ENCODE measurements at places on chromosomes 1 and 21.

GRCh38 chr1:207139616-207140015 is 35.6 kb downstream of the C4BPA start:
- H3K27me3 ChIP-seq: no peaks in the 10 kb centered on the region
- no peak overlapping the region for H3K27ac ChIP-seq
- H3K36me3 ChIP-seq: no peaks in the 10 kb centered on the region
- no peak for DNase-seq

DNA sequence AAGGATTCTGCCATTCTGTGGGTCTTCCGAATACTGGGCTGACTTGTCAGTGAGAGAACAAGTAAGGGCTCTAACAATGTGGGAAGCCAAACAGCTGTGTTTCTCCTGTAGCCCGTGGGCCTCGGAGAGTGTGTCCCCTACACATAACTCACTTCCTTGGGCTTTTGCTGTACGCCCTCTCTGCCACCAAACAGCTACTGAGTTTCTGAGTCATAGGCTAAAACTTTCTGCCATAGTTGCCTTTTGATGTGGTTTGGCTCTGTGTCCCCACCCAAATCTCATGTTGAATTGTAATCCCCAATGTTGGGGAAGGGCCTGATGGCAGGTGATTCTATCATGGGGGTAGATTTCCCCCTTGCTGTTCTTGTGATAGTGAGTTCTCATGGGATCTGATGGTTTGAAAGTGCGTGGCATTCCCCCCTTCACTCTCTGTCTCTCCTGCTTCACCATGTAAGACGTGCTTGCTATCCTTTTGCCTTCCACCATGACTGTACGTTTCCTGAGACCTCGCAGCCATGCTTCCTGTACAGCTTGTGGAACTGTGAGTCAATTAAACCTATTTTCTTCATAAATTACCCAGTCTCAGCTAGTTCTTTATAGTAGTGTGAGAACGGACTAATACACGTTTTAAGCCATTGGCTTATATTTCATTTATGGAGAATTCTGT is 194.8 kb upstream of the HMCN1 start:
- peaks cover 29% of the 10 kb centered on the region for H3K4me1 ChIP-seq
- no peaks in the 10 kb centered on the region for H3K36me3 ChIP-seq
- no peak for DNase-seq
- no peaks in the 10 kb centered on the region for H3K27me3 ChIP-seq

GRCh38 chr1:155531624-155532023 is 31.0 kb downstream of the ASH1L start:
- no peaks in the 10 kb centered on the region for H3K27me3 ChIP-seq
- DNase-seq: no peak
- no peaks in the 10 kb centered on the region for H3K36me3 ChIP-seq
- no peak overlapping the region for H3K4me3 ChIP-seq
- H3K27ac ChIP-seq: no peak overlapping the region

GRCh38 chr1:202958544-202959275 is 598 bp upstream of the ADIPOR1 start:
- no peak overlapping the region for H3K27ac ChIP-seq
- H3K27me3 ChIP-seq: no peaks in the 10 kb centered on the region
- H3K36me3 ChIP-seq: peaks cover under 1% of the 10 kb centered on the region
- H3K4me3 ChIP-seq: peak overlapping the region; percentile 98
- peak; percentile 32 for DNase-seq

DNA sequence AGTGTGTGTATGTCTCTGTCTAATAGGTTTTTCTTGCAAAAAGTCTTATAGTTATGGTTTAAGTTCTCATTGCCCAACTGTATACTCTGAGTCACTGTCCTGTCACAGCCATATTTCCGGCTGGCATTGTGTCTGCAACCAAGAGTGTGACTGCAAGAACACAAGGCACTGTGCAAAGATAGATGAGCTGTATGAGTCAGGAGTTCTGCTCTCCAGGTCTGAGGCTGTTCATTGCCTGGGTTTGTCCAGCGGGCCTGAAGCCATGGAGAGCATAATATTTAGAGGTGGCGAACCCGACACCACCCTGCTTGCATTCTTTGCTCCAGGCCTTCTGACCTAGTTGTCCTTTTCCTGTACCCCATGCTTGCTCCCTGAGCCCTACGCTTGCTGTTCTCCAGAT is 50.9 kb upstream of the CNIH3 start:
- H3K27ac ChIP-seq: no peak overlapping the region
- no peak for DNase-seq
- no peak overlapping the region for H3K4me3 ChIP-seq

DNA sequence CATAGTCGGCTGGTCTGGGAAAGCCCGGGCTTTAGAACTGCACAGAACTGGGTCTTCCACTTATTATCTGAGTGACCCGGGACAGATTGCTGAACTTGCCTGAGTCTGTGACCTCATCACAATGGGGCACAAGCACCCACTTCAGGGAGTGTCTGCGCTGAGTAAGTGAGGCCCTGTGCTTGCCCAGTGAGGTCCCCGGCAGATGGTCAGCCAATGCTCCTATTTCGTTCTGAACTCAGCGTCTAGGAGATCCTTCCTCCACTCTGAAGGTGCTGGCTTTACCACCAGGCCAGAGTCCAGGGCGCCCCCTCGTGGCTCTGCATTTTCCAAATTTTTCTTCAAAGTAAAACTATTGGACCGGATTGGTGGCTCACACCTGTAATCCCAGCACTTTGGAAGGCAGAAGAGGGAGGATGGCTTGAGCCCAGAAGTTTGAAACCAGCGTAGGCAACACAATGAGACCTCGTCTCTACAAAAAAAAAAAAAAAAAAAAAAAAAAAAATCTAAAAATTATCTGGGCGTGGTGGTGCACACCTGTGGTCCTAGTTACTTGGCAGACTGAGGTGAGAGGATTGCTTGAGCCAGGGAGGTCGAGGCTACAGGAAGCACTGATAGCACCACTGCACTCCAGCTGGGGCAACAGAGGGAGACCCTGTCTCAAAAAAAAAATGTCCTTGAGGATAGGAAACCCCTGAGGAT is 61.7 kb downstream of the FCRL5 start:
- no peaks in the 10 kb centered on the region for H3K36me3 ChIP-seq
- no peak overlapping the region for H3K4me3 ChIP-seq
- no peaks in the 10 kb centered on the region for H3K4me1 ChIP-seq

DNA sequence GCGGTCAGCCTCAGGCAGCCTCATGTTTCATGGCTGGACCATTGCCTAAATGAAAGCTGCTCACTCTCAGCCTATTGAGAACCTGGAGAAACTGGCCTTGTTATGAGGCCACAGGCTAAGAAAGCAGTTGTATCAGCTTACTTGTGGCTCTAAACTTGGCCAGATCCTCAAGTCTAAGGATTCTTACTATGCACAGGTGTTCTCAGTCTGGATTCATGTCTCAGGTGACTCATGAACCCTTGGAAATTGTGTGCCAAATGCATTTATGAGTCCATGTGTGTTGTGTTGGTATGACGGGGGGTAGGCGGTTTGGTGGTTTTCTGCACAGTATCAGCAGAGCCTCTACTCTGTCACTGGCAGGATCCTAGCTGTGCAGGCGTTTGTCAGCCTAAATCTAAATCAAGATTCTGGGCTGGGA is 90.4 kb downstream of the ROR1 start:
- no peaks in the 10 kb centered on the region for H3K27me3 ChIP-seq
- H3K4me1 ChIP-seq: peaks cover 36% of the 10 kb centered on the region
- no peak overlapping the region for H3K27ac ChIP-seq
- no peaks in the 10 kb centered on the region for H3K36me3 ChIP-seq

- DNase-seq: no peak
- H3K27ac ChIP-seq: no peak overlapping the region
- no peaks in the 10 kb centered on the region for H3K4me1 ChIP-seq
- no peaks in the 10 kb centered on the region for H3K36me3 ChIP-seq
Measured at GRCh38 chr1:17837233-17838030, 82.3 kb downstream of the ACTL8 start.

- no peak overlapping the region for H3K4me3 ChIP-seq
- H3K27ac ChIP-seq: no peak overlapping the region
- no peaks in the 10 kb centered on the region for H3K4me1 ChIP-seq
- no peaks in the 10 kb centered on the region for H3K36me3 ChIP-seq
- no peaks in the 10 kb centered on the region for H3K27me3 ChIP-seq
- no peak for DNase-seq
Measured at GRCh38 chr21:18636897-18637296, 233.3 kb upstream of the TMPRSS15 start.

- H3K4me3 ChIP-seq: no peak overlapping the region
- no peaks in the 10 kb centered on the region for H3K4me1 ChIP-seq
- no peaks in the 10 kb centered on the region for H3K27me3 ChIP-seq
- H3K27ac ChIP-seq: no peak overlapping the region
Measured at GRCh38 chr1:18868801-18869424, 9.5 kb upstream of the TAS1R2 start.

DNA sequence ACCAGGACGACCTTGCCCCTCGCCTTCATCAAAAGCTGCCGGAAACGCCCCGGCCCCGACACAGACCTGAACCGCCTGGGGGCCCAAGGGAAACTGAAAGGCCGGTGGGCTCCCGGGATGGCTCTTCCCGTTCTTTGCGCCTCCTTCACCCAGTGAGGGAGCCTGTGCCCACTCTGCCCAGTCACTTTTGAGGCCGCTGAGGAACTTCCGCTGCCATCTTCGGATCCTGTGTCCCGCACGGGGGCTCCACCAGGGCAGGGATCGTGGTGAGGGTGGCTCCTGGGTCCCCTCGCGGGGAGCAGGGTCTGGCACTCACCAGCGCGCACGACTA is 104.0 kb downstream of the PPIAL4G start:
- H3K27ac ChIP-seq: 0 out of 2 replicates have a peak overlapping the region, but pooled peaks have one; percentile 45
- peaks cover 7% of the 10 kb centered on the region for H3K4me1 ChIP-seq
- peak; percentile 78 for DNase-seq
- H3K36me3 ChIP-seq: no peaks in the 10 kb centered on the region
- H3K27me3 ChIP-seq: peaks cover 13% of the 10 kb centered on the region

- DNase-seq: no peak
- no peak overlapping the region for H3K4me3 ChIP-seq
- H3K27ac ChIP-seq: no peak overlapping the region
- H3K4me1 ChIP-seq: no peaks in the 10 kb centered on the region
Measured at GRCh38 chr1:83964153-83964552, 34.8 kb downstream of the TTLL7 start.

DNA sequence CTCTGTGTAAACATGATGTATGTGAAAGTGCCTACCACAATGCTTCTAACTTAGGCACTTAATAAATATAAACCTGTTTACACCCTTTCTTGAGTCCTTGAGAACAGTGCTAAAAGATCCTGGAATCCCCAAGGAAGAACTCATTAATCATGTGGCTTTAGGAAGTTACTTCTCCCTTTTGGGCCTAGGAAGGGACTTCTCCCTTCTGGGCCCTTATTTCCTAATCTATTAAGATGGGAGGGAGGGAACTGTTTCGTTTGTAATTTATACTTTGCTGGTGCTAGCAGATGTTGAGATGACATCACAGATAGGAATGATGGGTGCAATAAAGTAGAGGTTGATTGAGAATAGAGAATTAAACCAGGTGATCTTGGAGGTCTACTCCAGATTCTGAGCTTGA is 1.2 kb downstream of the BTF3L4 start:
- peaks cover 19% of the 10 kb centered on the region for H3K36me3 ChIP-seq
- no peaks in the 10 kb centered on the region for H3K27me3 ChIP-seq
- H3K27ac ChIP-seq: peak overlapping the region; percentile 95

DNA sequence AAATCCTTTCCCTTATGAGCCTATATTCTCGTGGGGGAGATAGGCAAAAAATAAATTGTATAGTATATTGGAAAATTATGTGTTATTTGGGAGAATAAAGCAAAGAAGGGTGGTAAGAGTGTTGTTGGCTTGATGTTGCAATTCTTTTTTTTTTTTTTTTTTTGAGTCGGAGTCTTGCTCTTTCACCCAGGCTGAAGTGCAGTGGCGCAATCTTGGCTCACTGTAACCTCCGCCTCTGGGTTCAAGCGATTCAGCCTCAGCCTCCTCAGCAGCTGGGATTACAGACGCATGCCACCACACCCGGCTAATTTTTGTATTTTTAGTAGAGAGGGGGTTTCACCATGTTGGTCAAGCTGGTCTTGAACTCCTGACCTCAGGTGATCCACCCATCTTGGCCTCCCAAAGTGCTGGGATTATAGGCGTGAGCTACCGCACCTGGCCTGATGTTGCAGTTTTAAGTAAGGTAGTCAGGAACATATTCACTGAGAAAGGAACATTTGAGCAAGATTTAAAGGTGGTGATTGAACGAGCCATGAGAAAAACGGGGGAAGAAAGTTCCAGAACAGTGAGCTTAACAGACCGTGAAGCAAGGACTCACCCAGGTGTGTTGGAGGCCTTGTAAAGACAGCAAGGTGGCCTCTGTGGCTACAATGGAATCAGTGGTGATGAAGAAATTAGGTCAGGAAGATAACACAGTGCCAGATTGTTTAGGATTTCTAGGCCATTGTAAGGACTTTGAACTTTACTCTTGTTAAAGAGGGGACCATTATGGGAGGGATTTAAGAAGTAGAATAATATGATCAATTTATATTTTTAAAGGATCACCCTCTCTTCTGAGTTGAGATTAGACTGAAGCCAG is 45.8 kb downstream of the RPRD2 start:
- peaks cover 42% of the 10 kb centered on the region for H3K4me1 ChIP-seq
- peak overlapping the region; percentile 48 for H3K27ac ChIP-seq
- DNase-seq: no peak
- H3K4me3 ChIP-seq: no peak overlapping the region
- no peaks in the 10 kb centered on the region for H3K36me3 ChIP-seq
- H3K27me3 ChIP-seq: no peaks in the 10 kb centered on the region

DNA sequence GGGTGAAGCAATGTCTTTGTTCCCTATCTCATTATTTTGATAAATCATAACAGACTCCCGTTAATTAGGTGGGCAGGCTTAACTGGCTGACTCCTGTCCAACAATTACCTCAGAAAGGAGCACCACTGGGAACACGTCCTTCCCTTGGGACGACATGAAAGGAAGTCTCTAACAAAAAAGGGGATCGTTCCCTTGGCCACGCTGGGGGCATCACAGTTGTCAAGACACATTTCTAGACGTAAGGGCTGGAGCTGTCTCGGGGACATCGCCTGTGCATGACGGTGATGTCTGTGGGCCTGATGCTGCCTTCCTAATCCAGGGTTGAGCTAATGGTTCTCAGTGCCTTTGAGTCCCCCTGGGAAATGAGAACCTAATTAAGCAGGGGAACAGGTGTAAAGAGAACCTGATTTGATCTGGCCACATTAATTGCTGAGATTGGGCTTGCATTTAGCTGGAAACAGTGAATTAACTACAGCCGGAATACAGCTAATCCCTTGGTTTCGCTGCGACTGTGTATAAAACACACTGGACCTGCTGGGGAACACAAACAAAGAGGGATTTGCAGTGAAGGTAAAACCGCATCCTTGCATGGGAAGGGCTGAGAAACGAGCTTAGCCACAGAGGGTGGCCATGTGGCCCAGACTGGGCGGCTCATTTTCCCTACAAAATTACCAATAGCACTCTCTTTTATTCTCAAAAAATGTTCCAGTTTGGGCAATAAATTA is 111.8 kb downstream of the MRPS6 start:
- peaks cover 16% of the 10 kb centered on the region for H3K4me1 ChIP-seq
- no peak overlapping the region for H3K4me3 ChIP-seq
- peaks cover 14% of the 10 kb centered on the region for H3K27me3 ChIP-seq
- no peaks in the 10 kb centered on the region for H3K36me3 ChIP-seq
- no peak for DNase-seq
